ENCODE measurements at places on chromosomes 7 and 10.

DNA sequence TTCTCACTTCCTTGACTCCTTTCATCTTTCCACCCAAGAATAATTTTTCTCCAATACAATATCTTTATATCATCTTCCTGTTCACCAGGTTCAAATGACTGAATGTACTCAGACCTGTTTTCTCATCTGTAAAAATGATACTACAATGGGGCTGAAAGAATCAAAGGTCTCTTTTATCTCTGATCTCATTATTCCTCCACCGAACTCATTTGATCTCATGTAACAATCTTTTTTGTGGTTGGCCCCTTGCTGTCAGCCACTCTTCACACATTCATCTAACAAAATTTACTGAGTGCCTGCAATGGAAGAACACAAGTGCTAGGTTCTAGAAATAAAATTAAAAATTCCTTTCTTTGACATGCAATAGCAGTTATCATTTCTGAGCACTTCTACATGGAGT, 65.0 kb downstream of the GRM8 start:
- no peak for DNase-seq

DNA sequence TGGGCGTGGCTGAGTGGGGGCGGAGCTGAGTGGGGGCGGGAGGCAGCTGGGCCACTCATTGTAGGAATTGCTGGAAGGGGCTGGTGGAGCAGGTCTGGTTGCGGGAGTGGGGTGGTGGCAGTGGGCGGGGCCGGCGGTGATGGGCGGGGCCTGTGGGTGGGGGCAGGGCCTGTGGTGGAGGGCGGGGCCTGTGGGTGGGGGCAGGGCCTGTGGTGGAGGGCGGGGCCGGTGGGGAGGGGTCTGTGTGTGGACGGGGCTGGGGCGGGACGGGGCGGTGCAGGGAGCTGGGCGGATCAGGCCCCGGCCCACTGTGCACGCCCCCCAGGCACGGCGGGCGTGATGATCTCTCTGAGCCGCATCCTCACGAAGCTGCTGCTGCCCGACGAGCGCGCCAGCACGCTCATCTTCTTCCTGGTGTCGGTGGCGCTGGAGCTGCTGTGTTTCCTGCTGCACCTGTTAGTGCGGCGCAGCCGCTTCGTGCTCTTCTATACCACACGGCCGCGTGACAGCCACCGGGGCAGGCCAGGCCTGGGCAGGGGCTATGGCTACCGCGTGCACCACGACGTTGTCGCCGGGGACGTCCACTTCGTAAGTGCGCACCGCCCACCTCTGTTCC, 14.0 kb downstream of the SLC29A4 start:
- DNase-seq = no peak

DNA sequence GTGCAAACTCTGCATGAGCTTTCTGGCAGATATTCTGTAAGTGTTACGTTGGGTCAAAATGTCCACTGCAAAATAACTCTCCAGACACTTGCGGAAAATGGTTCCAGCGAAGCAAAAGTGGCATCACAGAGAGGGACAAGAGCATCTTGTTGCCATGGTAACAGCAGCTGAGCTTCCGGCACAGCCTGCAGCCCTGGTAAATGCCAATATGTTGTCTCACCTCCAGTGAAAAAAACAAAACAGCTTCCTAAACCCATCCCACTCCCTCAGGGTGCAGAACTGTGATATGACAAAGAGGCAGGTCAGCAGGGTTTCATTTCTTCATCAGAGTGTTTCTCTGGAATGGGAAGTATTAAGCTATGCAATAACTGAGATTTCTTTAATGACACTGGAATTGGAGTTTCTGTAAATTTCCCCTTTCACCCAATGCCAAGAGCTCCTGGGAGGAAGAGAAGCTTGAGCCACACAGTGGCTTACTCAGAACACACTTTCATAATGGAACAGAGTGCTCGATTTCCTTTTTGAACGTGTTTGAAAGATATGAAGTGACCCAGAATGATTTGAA, 65.6 kb downstream of the FOXI2 start:
- no peak for DNase-seq

GRCh38 chr7:55092975-55093373, 74.2 kb downstream of the EGFR start:
- no peak for DNase-seq

- no peak for DNase-seq
Observed at GRCh38 chr10:3497581-3497980, 287.4 kb downstream of the KLF6 start.

- no peak for DNase-seq
Observed at GRCh38 chr7:40763319-40764287, 628.8 kb downstream of the SUGCT start.

DNA sequence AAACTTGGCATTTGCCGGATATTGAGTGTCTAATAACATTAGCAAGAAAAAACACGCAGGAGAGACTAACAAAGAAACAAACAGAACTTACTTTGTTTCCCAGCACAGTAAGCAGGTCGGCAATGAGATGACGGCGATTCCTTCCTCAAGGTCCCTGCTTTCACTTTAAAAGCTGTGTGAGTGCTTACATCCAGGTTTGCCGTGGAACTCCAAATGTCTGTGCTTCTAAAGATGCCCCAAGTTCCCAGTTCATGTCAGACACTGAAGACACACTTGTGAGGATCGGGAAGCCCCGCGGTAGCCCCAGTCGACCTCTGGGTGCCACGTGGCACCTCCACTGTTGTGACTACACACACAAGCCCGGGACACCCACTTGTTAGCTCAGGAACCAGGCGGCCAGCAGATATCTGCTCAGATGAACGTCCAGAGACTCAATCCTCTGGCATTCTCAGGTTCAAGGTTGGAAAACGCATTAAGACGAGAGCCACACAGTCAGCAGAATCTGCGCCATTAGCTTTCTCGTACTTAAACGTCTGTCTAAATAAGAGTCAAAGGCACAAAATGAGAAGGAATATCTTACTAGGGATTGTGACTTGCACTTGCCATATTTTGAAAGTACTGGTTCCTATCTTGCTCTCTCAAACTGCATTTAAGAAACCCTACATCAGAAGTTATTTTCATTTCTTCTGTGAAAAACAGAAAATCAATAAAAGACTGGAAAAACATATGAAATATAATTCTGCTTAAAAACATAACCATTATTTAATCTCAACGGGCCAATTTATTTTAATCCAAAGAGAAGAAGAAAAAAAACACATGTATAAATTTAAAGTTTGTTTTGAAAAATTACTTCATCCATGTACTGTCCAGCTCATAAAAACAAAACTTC, 207.6 kb upstream of the KLF14 start:
- no peak for DNase-seq

- DNase-seq = no peak
Observed at GRCh38 chr10:91317541-91317940, 92.6 kb upstream of the HECTD2 start.

DNA sequence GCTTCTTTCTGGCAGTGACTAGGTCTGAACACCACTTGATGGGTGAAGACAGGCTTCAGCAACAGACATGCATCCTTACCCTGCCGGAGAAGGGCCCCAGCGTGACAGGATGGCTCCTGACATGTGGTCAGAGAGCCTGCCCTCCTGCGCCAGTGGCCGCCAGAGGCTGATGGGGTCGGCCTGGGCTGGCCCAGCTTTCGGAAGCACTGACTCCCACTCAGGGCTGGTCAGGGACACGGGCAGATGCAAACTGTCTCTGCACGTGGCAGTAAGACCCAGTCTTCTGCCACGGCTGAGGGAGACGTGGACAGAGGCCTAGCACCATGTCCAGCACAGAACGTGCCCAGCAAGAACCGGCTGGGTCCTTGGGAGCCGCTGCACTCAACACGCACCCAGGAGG, 10.2 kb downstream of the TUBGCP2 start:
- DNase-seq = no peak

DNA sequence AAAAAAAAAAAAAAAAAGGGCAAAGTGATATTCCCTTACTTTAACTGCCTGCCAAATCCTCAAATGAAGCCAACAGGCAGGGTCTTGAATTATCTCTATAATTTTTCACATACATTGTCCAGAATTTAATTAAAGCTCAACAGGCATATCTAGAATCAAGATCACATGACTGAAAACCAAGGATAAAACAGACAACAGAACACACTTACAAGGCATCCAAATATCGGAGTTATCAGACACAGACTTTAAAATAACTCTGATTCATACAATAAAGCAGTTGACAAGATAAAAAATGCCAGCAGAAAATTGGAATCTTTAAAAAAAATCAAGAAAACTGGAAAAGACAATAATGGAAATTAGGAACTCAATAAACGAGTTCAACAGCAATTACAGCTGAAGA, 10.7 kb downstream of the CYTH3 start:
- no peak for DNase-seq

GRCh38 chr10:132386419-132386831, 10.6 kb upstream of the PWWP2B start:
- no peak for DNase-seq

DNA sequence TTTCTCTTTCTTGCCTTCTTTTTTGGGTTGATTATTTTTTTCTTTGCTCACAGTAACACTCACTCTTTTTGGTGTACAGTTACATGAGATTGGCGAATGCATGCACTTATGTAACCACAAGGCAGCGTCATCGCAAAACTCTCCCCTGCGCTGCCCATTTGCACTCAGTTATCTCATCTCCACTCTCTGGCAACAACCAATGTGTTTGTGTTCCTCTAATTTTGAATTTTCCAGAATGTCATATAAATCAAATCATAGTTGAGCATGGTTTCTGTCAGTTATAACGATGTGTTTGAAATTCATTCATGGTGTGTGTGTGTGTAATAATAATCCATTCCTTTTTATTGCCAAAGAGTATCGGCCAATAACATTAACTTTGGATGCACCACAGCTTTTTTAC, 23.0 kb upstream of the IGFBP3 start:
- no peak for DNase-seq

DNA sequence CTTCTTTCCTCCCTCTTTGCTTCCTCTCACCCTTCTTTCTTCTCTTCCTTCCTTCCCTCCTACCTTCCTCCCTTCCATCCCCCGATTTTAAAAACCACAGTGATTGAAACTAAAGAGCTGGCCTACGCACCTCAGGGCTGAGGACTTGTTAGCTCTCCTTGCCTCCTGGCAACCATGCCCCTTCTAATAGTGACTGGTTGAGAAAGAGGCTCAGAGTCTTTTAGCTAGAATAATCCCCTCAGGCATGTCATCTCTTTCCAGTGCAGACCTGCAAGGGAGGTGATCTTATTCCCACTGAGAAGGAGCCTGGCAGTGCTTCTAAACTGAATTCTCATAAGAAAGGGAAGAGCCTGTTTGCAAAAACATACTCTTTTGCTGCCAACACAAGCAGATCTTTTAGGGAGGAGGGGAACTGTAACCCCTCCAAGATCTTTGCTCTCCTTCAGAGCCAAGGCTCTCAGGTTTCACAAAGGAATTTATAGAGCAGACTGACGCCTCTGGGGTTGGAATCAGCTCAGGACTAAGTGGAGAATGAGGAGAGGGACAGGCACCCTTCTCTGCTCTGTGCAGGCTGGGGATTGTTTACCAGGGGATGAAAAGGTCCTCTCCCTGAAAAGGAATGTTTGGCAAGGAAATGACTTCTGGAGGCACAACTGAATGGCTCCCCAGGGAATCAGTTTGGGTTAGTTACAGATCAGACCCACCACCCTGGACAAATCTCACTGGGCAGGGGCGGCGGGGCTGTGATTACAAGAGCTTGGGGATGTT, 9.4 kb upstream of the ANKRD1 start:
- no peak for DNase-seq

DNA sequence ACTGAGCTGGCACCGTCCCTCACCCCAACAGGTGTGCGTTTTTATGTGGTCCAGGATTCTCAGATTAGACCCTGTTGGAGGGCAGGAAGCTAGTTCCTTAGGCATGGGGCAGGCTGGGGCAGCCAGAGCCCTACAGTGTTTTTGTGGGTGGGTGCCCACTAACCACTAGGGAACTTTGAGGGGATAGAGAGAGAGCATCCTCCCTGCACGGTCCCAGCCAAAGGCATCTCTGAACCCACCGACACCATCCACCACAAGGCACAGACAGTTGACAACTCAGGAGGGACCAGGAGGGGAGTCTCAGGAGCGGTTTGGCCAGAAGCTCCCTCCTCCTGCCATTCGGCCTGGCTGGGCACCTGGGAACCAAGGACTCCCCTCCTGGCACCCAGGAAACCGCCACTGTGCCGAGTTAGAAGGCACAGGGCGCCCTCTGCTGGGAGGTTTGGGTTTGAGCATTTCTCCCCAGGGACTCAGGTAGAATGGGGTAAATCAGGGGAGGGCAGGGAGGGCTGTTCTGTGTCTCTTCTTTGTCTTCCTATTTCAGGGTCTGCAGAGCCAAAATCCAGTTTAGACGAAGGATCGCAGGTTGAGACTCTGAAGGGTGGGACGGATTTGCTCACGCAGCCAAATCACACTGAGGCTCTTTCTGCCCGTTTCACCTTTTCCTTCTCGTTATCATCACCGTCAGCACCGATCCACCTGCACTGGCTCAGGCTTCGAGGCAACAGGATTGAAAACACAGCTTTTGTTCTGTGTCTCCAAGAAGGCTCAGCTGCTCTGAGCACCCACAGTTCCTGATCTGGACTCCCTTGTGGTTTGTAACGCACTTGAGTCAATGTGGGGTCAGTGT, 84.8 kb upstream of the COL13A1 start:
- no peak for DNase-seq

GRCh38 chr10:102491136-102491535, 11.4 kb downstream of the ACTR1A start:
- no peak for DNase-seq

DNA sequence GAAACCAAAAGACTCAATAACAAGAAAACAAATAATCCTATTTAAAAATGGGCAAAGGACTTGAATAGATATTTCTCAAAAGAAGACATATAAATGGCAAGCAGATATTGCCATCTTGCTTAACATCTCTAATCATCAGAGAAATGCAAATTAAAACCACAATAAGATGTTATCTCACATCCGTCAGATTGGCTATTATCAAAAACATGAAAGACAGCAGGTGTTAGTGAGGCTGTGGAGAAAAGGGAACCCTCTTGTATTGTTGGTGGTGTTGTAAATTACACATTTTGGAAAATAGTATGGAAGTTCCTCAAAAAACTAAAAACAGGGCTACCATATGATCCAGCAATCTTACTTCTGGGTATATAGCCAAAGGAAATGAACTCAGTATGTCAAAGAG, 25.7 kb downstream of the OPALIN start:
- DNase-seq = no peak

DNA sequence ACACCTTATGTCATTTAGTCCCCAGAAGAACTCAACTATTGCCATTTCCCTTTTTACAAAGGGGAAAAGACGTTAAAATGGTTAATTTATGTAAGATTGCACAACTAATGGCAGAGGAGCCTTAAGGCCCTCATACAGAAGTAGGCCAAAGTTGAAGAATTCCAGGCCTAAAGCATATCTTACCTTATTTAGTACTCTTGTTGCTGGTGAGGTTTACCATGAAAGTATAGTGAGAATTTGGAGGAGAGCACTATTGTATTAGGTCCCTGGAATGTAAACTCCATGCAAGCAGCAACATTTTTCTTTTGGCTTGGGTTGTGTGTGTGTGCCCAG, 731 bp upstream of the CRPPA start:
- no peak for DNase-seq
